Testis (tissue), 5 donors: ENCODE measurements at places on chromosomes 16 and 17.
A peak's percentile ranks its signal among the peaks of the same experiment; 100 is the strongest.

GRCh38 chr17:80035687-80035936 lies at the start of gene TBC1D16:
TBC1D16 (minus strand) TSS chr17:80035872; CDS start chr17:80013547, 22,325 bp downstream.
- DNase-seq, result no peak

DNA sequence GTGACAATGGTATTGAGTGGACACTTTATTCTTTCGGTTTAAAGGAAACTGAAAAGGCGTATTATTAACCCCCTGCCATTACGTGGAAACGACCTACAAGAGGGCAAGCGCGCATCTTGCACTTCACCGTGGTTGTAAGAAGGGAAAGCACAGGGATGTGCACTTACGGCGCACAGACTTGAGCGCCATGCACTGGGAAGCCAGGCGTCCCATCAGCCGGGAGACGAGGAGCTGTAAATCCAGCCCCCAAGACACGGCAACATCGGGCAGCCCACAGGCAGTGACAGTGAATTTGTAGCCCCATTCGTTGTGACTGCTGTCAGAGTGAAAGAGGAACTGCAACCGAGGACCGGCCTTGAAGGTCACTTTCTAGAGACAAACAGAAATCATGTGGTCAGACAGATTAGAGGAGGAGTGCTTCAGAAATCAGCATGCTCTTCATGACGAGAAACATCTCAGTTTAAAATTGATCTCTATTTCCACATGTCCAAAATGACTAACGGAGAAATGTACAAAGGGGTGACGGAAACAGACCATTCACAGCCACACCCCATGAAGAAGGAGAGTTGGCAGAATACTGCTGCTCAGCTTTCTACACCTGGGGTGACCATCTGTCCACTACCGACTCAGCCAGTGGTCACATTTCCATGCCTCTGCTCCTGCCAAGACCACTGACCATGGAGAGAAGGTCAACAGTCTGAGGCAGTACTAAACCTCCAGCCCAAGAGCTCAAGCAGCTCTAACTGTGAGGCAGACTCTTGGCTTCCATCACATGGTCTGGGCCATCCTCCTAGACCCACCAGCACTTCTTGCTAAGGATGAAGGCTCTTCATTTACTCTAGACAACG lies 68.6 kb downstream of the ZZEF1 start:
- peak; percentile 42 for DNase-seq

GRCh38 chr17:19388791-19389785 lies 2.1 kb upstream of the MFAP4 start:
- DNase-seq, result peak; percentile 71

DNA sequence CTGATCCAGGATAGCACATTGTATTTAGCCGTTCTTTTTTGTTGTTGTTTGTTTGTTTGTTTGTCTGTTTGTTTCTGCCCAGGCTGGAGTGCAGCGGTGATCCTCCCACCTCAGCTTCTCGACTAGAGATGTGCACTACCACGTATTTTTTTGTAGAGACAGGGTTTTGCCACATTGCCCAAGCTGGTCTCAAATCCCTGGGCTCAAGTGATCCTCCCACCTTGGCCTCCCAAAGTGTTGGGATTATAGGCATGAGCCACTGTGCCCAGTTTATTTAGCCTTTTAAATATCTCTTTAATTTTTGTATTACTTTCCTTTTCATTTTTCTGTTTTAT lies 9.2 kb upstream of the NLRC5 start:
- no peak for DNase-seq

- no peak for DNase-seq
Observed at GRCh38 chr16:49824593-49824992, 31.3 kb downstream of the ZNF423 start.

DNA sequence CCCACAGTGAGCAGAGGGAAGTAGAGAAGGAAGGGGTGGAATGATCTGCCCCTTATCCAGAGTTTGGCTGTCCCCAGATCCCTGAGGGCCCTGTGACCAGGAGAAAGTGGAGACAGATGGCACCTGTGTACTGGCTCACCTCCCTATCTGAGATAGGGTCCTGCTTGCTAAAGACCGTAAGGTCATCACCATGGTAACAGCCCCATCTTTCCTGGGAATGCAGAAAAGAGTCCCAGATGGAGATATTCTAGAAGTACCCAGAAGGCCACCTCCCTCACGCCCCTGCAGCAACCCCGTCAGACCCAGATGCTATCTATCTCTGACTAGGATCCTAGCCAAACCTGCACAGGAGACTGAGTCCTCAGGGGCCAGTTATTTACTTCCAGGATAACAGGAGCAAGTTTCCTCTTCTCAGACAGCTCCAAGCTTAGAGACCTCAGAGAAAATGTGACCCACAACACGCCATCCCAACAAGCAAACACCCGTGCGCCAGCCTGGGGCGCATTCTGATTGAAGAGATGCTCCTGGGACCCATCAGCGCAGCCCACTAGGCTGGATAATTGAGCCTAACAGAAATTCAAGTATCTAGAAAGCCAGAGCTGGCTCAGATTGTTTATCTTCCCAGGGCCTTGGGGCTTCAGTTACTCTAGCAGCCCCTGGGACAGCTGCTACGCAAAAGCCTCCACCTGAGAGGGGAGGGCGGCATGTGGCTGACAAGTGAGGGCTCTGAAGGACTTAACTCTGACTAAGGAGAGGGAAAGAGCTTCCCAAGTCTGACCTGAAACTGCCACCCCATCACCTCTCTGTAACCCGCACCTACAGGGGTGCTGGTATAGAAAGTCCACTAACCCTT lies 1.9 kb downstream of the ORMDL3 start:
- DNase-seq, result no peak

DNA sequence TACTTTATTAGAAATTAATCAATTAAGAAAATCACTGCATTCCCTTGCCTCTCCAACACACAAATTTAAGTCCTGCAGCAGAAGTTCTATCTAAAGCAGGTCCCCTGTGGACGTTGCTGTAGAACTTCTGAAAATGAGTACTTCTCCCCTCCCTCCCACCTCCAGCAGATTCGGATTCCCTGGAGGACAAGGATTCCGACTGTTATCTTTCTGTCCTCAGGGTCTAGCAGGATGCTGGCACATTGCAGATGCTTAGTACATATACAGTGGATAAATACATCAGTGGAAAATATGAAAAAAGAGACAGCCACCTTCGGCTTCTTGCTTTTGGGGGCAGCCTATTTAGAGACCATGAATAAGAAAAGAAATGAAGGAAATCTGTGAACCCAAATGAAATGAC lies 32.1 kb downstream of the NTN1 start:
- no peak for DNase-seq

- no peak for DNase-seq
Observed at GRCh38 chr17:79732254-79732653, 1.5 kb downstream of the ENPP7 start.

GRCh38 chr16:674968-675883 lies at the start of gene RHBDL1:
RHBDL1 (plus strand) TSS chr16:675671; CDS start chr16:675791, 120 bp downstream.
- DNase-seq, result no peak

DNA sequence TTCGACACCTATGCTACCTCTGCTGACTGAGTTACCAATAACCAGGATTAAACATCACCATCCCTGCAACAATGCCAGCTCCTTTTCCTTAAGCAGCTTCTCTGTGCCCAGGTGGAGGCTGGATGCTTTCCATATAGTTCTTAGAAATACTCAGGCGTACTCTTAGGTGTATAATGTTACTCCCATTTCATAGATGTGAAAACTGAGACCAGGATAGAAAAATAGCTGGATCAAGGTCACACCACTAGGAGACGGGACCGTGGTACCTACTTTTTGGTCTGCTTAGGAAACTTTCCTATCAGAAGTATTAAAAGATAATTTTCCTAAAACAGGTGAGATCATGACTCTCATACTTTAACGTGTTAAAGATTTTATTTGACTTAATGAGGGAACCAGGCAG lies 141.7 kb upstream of the RPL38 start:
- DNase-seq, result no peak

DNA sequence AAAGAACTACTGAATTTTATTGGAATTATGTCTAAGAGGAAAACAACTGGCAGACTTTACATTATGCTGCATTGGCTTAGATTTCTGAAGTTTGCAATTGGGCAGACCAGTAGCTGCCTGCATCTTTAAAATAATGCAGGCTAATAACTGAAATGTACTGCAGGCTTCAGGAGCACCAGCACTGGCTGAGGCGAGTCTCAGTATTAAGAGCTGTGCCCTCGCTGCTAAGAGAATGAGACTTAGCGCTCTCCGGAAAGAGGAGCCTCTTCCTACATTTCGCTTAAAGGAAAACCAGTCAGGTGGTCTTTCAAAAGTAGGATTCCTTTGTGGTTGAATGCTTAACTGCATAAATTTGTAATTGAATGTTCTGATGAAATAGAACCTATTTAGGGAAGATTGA lies 885 bp downstream of the CNTNAP4 start:
- DNase-seq, result no peak

DNA sequence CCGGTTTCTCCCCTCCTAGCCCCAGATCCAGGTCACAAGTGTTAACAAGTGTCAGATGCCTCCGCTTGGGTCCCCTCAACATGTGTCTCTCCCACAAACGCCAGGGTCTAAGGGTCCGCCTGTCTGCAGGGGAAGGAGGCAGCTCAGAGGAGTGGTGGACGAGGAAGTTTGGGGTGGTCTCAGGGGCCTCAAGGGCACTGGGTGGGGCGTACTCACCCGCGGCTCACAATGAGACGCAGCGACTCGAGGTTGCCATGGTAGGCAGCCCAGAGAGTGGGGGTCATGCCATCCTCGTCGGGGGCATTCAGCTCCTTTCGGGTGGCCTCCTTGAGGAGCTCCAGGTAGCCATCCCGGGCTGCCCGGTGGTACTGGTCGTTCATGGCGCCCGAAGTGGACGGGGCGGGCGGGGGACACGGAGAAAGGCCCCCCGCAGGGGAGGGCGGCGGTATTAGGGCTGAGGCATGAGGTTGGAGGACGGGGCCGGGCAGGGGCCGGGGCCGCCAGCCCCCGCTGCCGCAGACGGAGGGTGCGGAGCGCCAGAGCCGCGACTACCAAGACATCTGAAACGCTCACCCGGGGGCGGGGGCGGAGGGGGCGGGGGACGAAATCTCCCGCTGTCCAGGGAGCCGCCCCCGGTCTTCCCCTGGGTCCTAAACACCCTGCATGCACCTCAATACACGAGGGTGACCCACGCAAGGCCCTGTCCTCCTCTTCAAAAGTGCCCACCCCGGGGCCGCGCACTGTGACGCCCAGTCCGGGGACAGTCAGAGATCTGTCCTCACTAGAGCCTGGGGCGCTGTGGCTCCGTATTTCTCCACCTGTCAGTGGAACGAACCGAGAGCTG lies at the start of gene USH1G:
TSS of gene USH1G (minus strand) at position 562 of the 844 bp plus-strand sequence. CDS start at position 380, 182 bp downstream.
- DNase-seq, result peak; percentile 63

DNA sequence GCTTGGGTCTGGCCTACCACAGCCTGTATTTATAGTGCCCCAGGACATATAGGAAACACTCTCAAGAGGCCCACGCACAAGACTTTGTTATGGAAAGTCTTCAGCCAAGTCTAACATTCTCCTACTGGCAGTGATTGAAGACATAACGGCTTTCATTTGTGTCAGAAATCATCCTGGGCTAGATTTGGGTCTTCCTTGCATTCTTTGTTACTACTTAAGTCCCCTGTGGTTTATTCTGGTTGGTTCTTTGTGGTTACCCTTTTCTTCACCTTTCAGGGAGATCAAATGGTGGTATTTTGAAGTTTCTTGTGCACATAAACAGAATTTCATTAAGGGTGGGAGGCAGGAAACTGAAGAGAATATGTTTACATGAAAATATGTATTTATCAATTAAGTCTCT lies 37.7 kb downstream of the REXO5 start:
- no peak for DNase-seq

GRCh38 chr17:62067165-62068145 lies 2.4 kb upstream of the MED13 start:
- DNase-seq, result no peak

- DNase-seq, result no peak
Observed at GRCh38 chr16:12332167-12332952, 355.8 kb downstream of the SNX29 start.

DNA sequence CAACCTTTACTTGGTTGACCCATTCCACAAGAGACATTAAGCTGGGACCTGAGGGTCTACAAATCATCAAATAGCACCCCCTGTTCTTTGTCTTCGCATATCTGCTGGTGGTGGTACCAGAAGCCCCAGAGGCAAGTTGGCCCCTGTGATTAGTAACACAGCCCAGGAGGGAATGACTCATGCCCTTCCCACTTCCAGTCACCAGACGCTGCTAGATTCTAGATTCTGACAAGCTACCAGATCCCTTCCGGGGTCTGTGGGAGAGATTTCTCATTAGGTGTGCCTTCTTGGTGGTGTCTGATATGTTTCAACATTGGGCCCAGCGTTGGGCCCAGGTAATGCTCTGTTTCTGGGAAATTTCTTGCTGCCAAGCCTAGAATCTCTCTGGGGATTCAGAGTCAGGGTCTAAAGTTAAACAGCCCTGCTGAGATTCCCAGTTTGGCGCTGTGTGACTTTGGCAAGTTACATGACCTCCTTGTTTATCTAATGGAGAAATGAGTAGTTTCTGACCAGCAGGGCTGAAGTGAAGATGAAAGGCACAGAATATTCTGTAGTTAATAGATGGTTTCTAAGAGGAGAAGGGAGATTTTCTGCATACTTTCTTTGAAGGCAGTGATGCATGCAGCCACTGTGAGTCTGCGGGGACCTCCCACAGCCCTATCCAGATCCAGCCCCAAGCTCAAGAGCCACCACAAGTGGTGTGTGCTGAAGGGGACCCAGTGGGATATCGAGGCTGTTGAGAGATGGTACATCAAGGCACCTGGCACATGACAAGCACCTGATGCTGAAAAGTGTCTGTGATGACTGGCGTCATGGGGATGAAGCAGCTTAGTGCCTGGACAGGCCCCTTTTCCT lies 3.9 kb downstream of the TRPV2 start:
- DNase-seq, result no peak

- DNase-seq, result no peak
Observed at GRCh38 chr16:795580-796229, 4.8 kb downstream of the GNG13 start.

DNA sequence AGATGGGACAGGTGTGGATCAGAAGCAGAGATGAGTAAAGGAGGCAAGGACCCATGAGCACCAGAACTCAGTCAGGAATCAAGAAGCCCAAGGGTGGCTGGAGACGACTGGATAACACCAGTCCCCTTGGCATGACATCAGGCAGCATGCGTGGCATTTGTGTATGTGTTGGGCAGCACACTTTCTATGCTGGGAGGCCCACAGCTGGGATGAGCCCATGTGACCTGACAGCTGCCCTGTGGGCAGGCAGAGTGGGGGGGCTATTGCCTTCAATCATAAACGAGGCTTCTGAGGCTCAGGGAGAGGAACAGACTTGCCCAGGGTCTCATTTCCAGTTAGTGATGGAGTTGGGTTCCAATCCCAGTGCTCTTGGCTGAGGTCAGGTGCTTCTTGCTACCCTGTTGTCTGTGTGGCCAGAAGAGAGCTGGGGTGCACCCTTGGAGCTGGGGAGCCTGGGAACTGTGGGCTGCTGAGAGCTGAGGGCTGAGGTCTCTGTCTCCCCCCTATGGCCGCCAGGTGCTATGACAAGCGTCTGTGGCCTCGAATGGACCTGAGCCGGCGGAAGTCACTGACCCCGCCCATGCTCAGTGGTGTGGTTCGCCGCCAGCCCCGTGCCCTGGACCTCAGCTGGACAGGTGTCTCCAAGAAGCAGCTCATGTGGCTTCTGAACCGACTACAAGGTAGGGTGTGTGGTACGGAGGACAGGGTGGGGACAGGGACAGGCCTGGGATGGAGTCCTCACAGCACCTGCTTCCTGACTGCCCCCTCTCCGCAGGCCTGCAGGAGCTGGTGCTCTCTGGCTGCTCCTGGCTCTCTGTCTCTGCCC lies 7.1 kb upstream of the ORAI3 start:
- peak; percentile 81 for DNase-seq
